ENCODE measurements at places on chromosomes 5 and 9.
A peak's percentile ranks its signal among the peaks of the same experiment; 100 is the strongest.

DNA sequence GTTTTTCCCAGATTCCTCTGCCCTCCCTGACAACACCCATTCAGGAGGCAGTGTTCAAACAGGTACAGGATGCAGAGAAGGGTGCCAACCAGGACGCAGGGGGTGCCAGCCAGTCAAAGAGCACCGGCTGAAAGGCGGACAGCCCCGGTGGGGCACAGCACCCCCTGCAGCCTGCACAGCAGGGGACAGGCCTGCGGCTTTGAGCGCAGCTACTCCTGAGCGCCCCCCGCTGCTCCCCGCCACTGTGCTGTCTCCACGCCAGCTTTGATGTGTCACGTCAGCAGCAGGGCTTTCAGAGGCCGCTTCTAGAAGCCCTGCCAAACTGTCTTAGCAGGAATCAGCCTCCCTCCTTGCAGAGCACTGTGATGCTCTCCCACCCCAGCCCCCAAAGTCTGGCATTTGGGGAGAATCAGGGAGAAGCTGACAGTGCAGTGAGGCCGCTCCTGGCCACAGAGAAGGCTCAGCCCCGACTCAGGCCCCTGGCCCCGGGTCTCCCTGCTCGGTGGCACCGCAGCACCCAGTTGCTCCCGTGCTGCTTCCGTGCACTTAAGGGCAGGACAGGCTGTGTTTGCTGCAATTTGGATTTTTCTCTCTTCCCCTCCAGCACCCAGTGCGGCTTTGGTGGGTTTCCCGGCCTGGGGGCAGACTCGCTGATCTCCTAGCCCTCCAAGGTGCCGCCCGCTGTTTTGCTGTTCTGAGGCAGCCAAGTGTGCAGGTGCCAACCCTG lies 20.3 kb downstream of the AK8 start:
- DNase-seq: peak; percentile 42

GRCh38 chr5:159262472-159262858 lies 625 bp upstream of the UBLCP1 start:
- no peak for DNase-seq

DNA sequence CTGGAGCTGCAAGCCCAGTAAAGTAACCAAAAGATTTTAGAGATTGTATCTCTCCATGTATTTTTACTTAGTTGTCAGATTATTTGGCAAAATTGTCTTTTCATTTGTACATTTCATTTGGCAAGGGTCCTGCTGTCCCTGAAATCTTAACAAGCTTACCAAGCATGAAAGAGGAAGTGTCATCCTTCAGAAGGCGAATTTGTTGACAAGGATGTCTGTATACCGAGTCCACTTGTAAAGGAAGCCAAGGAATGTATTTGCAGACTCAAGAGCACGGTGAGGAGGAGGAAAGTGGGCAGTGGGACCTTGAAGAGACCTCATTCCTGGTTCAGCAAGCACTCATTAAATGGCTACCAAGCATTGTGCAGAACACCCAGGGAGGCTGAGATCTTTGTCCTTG lies 7.5 kb upstream of the OTULINL start:
- DNase-seq: no peak

- DNase-seq: peak; percentile 61
These were observed 2.1 kb downstream of the ZNF608 start for GRCh38 chr5:124744170-124744971.

GRCh38 chr5:103358305-103358995 lies 99.9 kb downstream of the MACIR start:
- no peak for DNase-seq

- no peak for DNase-seq
These were observed 1651.5 kb downstream of the EFNA5 start for GRCh38 chr5:106019261-106019660.

DNA sequence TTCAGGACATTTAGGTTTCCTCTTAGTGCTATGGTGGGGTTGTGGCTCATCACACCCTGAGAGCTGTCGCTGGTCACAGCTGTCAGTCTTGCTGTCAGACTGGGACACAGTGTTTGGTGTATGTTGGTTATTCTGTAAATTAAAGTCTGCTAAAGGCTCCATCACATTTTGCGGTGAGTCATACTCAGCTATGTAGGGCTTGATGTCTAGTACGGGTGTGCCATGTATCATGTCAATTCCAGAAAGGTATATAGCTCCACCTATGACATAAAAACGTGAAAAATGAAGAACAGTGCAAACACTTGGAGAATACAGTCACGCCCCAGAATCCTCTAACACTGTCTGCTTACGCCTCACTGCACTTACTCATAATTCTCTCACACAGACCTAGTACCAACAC lies 11.9 kb downstream of the TRMO start:
- no peak for DNase-seq

GRCh38 chr9:71929791-71930440 lies 18.5 kb downstream of the C9orf85 start:
- DNase-seq: no peak

- no peak for DNase-seq
These were observed 77.9 kb upstream of the FBXL17 start for GRCh38 chr5:108459769-108460168.

GRCh38 chr9:99192786-99193465 lies 28.8 kb downstream of the ALG2 start:
- DNase-seq: no peak

DNA sequence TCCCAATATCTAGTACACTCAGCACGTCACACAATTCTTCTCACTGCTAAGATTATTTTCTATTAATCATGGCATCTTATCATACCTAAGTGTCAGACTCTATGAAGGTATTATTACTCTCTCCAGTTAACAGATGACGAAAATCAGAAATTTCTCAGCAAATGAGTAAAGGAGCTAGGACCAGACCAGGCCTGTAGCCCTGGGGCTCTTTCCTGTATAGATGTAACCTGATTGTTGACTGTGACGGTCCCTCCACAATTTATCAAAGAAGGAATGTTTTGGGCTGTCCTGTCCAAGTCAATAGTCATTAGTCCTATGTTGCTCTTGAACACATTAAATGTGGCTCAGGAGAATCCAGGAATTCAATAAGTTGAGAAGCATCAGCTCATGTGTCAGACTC lies 106.2 kb downstream of the ST8SIA4 start:
- DNase-seq: no peak

GRCh38 chr5:95563367-95563766 lies 8.5 kb downstream of the ARSK start:
- DNase-seq: no peak

DNA sequence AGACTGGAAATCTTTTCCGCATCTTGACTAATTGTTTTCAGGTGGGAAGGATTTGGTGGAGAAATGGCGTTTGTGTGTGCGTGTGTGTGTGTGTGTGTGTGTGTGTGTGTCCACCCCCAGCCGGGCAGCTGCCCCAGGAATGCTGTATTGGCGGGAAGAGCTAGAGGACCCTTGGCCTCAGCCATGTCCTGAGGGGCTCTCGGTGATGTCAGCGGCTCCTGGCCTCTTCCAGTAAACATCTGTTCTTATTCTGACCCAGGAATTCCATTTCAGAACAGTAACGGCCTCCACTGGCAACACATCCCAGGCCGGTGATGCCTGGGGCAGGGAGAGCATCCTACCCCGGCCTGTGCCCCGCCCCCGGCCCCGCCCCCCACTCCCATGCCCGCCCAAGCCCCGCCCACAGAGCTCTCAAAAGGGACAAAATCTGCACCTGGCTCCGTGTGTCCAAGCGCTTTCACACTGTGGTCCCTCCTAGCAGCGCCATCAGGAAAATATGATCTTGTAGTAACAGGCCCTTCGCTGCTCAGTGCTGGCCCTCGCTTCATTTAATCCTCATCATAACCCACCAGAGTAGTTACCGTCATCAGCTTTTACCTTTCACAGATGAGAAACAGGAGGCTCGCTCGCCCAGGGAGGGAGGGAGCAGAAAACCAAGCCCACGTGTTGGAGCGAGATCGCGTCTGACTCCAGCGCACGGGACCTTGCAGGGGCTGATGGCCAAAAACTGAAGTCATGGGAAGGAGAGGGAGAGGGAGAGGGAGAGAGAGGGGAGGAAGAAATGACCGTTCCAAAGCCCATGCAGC lies 18.9 kb downstream of the ADAMTS2 start:
- DNase-seq: no peak

DNA sequence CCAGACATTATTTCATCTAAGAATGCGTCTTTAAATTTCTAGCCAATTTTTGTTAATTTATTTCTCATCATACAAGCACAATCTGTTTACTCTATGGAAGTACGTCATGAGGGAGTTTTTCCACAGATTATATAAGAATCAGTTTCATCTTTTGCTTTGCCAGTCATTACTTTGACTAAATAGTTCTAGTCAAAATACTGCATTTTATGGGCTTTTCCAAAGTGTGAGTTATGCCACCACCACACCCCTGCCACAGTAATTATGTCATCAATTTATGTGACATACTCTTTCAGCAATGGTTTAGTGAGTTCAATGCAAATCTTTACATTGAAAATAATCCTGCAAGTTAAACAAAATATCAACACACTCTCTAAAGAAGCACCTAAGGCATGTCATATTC lies 2.0 kb downstream of the RIMOC1 start:
- no peak for DNase-seq

DNA sequence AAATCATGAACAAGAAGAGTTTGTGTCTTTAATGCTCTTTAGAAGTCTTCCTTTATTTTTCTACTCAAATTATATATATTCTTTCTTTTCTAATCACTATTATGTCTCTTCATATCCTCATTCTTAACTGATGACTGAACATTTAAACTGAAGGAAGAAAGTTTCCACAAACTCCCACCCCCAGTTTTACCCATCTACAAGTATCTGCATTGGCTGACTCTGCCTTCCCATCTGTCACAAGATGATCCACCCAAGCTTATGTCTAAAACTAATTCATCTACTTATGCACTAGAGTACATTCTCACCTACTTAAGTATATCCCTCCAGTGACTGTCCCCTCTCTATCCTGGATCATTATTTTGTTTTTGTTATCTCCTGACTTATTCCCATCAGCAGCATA lies 344.5 kb downstream of the PRR16 start:
- no peak for DNase-seq

DNA sequence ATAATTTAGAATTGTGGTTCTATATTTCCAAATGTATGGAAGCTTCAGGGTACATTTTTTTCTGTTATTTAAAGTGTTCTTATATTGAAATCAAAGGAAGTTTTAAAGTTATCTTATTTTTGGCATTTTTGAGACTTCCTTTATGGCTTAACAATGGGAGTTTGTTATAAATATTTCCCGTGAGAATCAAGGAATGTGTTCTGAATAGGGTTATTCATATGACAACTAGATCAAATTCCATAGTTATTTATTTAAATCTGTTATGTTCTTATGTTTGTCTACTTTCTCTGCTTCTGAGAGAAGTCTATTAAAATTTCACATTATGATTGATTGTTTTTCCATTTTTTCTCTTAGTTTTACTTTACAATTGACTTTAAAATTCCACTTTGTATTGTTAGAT lies 135.1 kb downstream of the ADAMTS16 start:
- no peak for DNase-seq

DNA sequence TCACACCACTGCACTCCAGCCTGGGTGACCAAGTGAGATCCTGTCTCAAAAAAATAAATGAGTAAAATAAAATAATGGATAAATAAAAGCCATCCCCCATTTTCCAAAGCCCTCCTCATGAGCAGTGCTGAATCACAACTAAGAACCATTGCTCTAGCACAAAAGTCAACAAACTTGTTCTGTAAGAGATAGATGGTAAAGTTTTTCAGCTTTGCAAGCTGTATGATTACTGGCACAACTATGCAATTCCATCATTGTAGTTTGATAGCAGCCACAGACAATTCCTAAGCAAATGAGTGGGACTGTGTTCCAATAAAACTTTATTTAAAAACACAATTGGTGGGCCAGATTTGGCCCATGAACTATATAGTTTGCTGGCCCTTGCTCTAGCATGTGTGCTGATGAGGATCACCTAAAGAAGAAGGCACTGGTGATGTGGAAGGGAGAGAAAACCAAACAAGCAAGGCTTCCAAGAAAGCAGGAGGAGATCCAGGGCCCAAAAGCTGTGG lies 64.6 kb downstream of the NEURL1B start:
- no peak for DNase-seq

DNA sequence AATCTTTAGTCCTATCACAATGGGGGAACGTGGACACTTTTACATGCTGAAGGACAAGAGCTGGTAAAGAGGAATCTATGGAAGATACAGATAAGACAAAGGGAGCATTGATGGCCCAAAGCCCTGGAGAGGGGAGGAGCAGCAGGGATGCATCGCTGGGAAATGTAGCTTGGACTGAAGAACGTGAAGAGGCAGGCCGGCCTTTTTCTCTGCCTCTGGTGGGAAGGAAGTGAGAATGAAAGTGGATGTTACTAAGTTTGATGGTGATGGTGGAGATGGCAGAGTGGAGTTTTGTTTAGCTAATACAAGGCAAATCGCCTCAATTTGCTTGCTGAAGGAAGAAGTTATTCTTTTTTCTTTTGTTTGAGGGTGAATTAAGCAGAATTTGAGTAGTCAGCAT lies 124.6 kb upstream of the TAF11L2 start:
- DNase-seq: no peak

DNA sequence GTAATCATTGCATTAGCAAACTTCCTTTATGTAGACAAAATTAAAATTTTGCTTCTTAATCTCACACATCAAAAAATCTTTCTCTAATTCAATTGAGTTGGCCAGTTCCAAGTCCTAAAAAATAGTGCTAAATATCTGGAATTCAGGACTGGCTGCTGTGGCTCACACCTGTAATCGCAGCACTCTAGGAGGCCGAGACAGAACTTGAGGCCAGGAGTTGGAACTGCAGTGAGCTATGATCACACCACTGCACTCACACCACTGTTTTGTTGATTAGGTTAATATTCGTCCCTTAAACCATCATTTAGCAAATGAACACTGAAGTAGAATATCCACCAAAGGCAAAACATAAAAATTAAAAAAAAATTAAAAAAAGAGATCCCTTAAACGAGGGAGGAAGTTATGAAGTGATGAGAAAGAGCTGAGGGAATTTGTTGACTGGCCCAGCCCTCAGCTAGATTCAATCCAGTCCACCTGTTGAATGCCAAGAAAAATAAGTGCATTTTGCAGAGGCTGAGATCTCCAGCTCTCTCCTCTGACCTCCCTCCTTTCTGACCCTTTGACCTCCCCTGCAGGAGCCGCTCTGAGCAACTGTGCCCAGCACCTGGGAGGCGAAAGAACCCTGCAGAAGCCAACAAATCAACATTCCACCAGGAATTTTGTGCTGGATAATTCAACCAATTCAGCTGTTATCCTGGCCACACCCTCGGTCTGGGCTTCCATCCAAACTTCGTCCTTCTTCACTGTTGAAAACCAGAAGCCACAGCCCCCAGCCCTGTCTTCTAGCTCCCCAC lies 96.8 kb downstream of the OR2K2 start:
- no peak for DNase-seq

DNA sequence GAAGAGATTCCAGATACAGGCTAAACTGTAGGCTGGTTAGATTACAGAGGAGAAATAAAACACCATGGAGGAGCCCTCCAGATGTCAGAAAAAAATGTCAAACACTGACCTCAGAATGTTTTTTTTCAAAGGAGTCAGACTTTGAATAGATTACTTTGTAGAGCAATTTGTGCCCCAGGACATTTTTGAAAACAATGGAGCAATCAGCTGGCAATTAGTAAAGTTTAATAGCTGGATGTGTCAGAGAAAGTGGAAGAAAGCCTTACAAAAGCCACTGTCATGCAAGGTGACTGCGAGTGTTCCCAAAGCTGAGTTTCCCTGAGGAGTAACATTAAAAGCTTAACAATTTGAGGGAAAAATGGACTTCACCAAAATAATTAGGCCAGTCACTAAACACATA lies 417.8 kb upstream of the CTNND2 start:
- no peak for DNase-seq

GRCh38 chr5:95671826-95672225 lies 11.0 kb downstream of the SPATA9 start:
- no peak for DNase-seq

- DNase-seq: peak; percentile 39
These were observed 15.8 kb downstream of the PSMB7 start for GRCh38 chr9:124399323-124399967.

Data from cerebellar cortex (tissue), 1 donor.